Anterior cingulate cortex (tissue), 58 donors: ENCODE measurements at places on chromosomes 3 and 15.

GRCh38 chr15:67170143-67170925 is 84.1 kb downstream of the AAGAB start:
- no peak for DNase-seq

DNA sequence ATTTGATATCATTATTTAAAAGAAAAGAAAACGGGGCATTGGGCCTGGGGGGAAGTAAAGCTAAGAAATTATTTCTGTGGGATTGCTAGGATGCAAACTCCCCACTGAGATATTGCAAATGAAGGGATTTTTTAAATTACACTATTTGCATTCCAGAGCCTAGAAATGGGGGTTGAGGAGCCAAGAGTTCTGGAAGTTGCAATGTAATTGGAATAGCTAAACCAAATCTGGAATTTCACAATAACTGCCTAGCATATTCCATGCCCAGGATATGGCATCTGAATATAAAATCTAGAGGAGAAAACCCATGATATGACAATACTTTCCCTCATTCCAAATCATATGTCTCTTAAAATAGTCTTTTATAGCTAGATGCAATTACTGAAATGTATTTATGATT is 93.0 kb downstream of the CADM2 start:
- DNase-seq: no peak

DNA sequence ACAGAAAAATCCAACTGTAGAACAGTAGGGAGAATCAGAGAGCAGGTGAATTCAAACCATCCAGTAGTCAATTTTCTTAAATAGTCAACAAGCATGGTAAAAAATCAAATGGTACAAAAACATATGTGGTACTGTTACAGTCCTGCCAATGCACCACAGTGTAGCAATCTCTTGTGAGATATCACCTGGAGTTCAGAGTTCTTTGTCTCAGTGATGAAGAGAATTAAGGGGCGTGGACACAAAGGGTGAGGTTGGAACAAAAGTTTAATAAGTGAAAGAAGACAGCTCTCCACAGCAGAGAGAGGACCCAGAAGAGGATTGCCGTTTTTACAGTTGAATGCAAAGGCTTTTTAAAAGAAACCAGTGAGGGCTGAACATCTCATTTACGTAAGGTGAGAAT is 113.2 kb downstream of the NEO1 start:
- DNase-seq: no peak

DNA sequence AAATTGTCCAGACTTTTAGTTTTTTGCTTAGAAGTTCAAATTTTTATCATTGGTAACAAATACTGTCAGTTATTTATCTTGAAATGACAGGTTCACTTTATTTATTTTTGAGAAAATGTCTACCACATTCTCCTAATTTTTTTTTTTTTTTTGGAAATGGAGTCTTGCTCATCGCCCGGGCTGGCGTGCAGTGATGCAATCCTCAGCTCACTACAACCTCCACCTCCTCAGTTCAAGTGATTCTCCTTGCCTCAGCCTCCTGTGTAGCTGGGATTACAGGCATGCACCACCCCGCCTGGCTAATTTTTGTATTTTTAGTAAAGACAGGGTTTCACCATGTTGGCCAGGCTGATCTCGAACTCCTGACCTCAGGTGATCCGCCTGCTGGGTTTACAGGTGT is 16.1 kb upstream of the EBLN2 start:
- no peak for DNase-seq
